RWPE2 (cell line): ENCODE measurements at places on chromosomes 5 and 9.

DNA sequence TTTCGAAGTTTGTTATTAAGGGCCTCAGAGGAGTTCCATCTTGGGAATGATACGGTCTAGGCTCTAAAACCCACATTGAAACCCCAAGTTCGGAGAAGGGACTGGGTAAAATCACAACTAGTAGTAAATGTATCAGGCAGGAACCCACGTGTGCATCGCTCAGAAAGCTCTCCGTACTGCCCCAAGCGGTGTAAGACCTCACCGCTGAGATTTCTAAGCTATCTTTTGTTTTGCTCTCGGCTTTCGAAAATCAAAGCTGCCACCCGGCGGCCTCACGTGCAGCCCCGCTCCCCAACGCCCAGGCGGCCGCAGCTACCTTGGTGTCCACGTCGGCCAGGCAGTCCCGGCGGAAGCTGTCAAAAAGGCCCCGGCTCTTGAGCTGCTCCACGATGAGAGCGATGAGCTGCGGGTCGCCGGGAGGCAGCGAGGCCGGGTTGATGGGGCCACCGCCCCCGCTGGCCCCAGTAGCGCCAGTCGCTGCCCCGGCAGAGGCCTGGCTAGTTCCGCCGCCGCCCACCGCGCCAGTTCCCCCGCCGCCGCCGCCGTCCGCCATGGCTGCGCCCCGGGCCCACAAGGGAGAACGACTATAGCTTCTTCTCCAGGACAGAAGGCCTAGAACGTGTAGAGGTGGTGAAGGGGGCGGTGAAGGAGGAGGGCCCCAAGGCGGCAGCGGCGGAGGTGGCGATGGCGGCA lies 420 bp downstream of the BOD1 start:
- DNase-seq, result peak; percentile 78

- no peak for DNase-seq
These were observed 462.8 kb upstream of the ZNF462 start for GRCh38 chr9:106400170-106400569.

GRCh38 chr5:169071-169727 lies 22.1 kb upstream of the LRRC14B start:
- DNase-seq, result peak; percentile 70

DNA sequence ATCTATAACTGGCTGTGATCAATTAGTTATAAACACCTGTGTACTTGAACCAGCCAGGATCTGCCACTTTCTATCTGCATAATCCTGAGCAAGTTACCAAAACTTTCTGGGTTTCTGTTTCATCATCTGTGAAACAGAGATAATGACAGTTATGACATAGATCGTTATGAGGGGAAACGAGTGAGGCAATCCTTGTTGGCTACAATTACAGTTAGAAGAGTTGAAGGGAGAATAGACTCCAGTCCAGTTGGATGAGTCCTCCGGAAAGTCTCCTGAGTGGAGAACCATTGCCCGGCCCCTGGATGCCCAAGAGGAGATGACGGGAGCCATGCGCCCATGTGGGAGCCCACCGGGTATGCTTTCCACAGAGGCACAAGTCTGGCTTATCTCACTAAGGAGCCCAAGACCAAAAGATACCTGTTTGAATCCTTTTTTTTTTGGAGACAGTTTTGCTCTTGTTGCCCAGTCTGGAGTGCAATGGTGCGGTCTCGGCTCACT lies 4.5 kb downstream of the PDE6A start:
- DNase-seq, result no peak

DNA sequence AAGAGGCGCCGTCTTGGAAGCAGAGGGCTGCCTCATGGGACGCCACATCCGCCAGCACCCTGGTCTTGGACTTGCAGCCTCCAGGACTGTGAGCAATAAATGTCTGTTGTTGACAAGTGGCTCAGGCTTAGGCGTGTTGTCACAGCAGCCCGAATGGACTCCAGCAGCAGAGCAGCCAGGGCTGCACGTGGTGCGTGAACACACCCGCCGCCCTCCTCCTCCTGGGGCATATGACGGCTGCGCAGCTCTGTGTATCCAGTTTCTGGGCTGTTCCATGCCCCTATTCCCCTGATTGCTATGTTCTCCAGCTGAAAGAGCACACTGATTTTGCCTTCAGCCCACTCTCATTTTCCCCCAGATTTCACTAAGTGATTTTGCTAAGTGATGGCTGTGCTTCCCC lies 36.0 kb upstream of the CLPTM1L start:
- no peak for DNase-seq

DNA sequence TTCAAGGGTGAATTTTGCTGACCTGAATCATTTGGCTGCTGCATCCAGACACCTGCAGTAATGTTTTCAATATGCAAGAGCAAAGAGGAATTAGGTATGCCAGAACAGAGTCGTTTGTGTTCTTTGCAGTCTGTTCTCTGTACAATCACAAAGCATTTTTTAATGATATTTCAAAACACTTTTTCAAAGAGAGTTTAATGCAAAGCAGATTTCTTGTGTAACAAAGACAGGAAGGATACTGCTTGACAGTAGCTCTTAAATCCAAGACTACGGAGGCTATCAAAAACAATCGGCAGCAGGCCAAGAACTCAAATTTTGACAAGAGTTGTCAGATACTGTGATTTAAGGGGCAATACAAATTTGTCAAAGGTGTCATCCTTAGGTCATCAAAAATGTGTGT lies 341.9 kb downstream of the GADD45G start:
- DNase-seq, result no peak

- no peak for DNase-seq
These were observed 58.7 kb upstream of the ZFR start for GRCh38 chr5:32503261-32503660.

DNA sequence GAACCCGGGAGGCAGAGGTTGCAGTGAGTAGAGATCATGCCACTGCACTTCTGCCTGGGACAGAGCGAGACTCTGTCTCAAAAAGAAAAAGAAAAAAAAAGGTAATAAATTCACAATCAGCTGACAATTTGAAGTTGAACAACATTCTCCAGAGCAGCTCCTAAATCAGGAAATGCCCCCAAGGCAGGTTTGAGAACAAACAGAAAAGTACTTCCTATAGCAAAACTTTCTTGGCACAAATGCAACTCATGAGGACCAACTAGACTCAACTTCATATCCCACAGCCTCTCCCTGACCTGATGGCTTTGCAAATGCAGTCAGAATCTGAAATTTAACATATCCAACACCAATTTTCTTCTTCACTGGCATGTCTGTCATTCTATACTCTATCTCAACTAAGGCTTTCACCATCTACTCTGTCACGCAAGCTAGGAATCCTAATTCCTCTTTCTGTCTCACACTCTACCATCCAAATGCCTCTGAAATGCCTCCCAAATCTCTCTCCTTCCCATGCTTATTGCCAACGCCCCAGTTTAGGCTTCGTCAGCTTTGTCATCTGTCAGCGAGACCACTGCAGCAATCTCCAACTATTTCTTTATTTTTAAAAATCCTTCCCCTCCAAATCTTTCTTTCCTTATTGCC lies 113.3 kb downstream of the MAPKAP1 start:
- DNase-seq, result no peak

GRCh38 chr5:126650463-126650862 lies 49.7 kb downstream of the PHAX start:
- DNase-seq, result no peak

GRCh38 chr5:118042076-118042475 lies 946.3 kb downstream of the DTWD2 start:
- no peak for DNase-seq

GRCh38 chr5:122458278-122458872 lies 146.3 kb downstream of the SNCAIP start:
- no peak for DNase-seq

GRCh38 chr9:135245482-135246247 lies 158.2 kb downstream of the OLFM1 start:
- DNase-seq, result peak; percentile 45

- DNase-seq, result no peak
These were observed 393.3 kb downstream of the PLK2 start for GRCh38 chr5:58066557-58066956.

- no peak for DNase-seq
These were observed 2.7 kb upstream of the IL12B start for GRCh38 chr5:159332800-159333544.

GRCh38 chr9:83471241-83471640 lies 67.0 kb downstream of the FRMD3 start:
- no peak for DNase-seq

GRCh38 chr5:119582987-119583386 lies 46.4 kb upstream of the FAM170A start:
- no peak for DNase-seq

DNA sequence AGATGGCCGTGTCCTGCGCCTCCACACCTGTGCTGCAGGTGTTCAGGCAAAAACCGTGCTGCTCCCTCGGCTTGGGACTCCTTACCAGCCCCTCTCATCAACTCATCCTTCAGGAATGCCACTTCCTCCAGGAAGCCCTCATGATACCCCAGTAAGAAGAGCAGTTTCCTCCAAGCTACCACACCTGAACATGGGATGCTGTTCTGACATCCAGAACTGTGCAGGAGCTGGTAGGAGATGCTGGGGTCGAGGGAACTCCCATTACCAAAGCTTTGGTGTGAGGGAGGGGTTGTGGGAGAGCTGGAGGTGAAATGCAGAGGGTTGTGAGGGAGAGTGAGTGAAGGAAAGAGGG lies 18.9 kb downstream of the CARD19 start:
- peak; percentile 15 for DNase-seq

DNA sequence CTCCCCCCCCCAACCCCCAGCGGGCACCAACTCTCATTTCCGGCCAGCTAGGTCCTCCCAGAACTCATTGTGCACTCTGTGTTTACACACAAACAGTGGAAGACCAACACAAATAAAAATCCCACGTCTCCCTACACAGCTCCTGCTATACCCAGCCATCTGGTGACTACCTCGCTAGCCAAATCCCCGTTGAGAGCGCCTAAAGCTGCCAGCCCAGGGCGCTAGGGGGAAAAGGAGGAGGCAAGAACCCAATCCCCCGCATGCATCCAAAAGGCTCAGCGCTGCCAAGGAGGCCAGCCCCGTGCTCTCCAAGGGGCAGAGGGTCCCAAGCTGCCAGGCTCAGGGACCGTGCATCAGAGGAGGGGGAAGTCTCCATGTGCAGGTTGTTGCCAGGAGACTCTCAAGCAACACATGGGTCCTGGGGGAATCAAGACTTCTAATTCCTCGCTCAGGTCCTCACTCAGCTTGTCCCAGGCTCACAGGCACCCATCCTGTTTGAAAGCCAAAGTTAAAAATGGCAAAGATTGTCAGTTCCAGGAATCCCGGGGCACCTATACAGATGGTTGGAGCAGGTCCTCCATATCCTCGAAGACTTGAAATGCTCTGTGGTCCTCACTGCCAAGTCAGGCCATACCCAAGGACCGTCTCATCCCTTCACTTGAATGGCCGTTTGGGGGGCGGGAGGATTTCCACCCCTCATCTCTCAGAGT lies 2.7 kb downstream of the ASTN2 start:
- no peak for DNase-seq

DNA sequence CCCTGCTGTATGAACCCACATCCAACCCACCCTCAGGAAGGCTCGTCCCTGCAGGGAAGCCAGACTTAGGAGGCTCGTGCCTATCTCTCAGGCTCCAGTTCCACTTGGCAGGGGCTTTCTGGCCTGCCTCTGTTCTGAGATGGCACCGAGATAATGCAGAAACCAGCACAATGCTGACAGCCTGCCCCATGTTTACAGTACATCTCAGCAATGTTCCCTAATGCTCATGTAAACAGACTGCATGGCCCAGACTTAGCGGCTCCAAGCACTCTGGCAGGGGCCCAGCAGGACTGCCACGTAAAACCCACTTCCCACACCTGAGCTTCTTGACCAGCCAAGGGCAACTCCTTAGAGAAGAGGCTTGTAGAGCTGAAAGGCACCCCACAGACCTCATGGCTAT lies 499.5 kb upstream of the BRINP1 start:
- no peak for DNase-seq

- DNase-seq, result no peak
These were observed 3.1 kb upstream of the UNC13B start for GRCh38 chr9:35158501-35159280.

DNA sequence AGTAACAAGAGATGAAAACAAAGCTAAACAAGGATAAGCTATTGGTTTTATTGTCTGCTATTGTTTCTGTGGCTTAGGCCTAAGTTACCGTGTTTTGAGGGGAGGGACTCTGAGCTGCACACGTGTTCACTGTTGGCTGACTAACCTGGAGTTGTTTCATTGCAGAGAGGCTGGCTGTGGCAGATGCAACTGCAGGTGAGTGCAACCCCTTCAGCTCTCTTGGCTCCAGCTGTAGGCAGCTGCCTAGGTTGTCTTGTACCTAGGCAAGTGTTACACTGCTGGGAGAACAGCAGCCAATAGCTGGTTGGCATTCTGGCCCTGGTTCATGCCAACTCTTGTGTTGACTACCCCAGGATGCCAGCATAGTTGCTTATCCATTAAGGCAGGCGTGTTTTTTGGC lies 17.6 kb upstream of the MATR3 start:
- no peak for DNase-seq

GRCh38 chr9:104092192-104092591 lies 1.9 kb upstream of the SMC2 start:
- no peak for DNase-seq

DNA sequence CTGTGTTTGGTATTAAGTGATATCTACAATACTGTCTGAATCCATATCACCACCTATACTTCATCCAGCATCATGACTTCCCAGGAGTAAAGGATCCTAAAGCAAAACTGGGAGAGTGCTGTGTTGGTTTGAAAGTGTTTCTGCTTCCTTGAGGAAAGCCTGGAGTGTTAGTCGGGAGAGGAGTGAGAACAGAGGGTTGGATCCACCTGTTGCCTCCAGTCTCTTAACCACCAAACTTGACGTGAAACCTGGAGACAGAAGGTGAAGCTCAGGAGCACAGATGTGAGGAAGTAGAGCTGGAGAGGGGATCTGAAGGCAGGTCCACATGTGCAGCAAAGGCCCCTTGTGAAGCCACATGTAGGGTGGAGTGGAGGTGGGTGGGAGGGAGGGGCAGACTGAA lies 88.2 kb downstream of the EGFLAM start:
- DNase-seq, result no peak

DNA sequence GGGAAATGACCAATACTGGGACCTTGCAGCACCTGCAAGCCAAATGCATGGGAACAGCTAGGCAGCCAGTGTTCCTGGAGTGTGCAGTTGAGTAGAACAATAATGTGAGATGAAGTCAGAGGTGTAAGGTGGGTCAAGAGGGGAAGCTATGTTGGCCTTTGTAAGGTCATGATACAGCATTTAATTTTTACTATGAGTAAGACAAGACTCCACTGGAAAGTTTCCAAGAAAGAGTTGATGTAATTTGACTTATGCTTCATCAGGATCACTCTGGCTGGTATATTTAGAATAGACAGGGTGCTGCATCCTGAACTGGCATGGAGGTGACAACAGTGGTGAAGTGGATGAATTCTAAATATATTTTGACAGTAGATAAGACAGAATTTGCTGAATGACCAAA lies 744.8 kb downstream of the KCTD16 start:
- no peak for DNase-seq

GRCh38 chr5:157026789-157027424 lies 32.0 kb downstream of the HAVCR1 start:
- no peak for DNase-seq

DNA sequence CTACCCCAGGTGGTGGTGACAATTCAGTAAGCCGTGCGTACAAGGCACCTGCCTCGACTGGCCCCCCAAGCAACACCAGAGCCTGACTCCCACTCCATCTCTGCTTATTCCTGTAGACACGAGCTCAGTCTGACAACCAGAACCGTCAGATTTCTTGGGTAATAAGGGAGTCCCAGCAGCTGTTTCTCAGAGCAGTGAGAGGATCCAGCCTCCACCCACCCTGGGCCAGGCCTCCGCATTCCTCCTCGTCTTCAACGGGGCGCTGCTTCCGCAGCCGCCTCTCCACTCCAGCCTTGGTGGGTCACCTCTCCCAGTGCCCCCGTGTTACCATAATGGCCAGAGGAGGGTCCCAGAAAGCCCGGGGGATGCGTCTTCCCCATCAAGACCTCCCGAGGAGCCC lies 27.7 kb upstream of the GFPT2 start:
- no peak for DNase-seq

GRCh38 chr5:51651889-51652288 lies 268.6 kb downstream of the ISL1 start:
- no peak for DNase-seq
